ENCODE measurements at places on chromosomes 2 and 18. TPM values are rescaled to one million over a fixed set of nuclear protein-coding genes. Genes with fewer than 3 reads are reported as not detected.

CYS1 gene
- total RNA-seq = 0.73 TPM

SPC25 gene
- total RNA-seq = 13.2 TPM

HIBCH gene
- total RNA-seq = 17.0 TPM

ELOA2 gene
- not detected for total RNA-seq

SPATA3 gene
- not detected for total RNA-seq

DYTN gene
- not detected for total RNA-seq
